BJ (cell line): ENCODE measurements at places on chromosomes 6 and 20.

DNA sequence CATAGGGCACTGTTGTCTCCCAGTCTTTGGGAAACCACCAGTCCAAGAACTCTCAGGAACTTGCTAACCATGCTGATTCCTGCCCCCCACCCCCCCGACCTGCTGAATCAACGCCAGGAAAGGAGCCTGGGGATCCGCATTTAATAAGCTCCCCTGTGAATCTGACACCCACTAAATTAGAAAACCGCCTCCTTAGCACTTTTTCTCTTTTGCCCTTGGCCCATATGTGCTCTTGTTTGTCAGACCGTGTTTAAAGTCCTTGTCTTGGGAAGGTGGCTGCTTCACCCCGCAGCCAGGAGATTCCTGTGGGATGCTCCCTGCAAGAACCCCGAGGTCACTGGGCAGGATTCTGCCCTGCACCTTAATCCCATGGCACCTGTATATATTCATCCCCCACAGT is 15.7 kb upstream of the FOXP4 start:
- no peak for DNase-seq

GRCh38 chr6:149864578-149865535 is 698 bp upstream of the LRP11 start:
- no peak for DNase-seq

DNA sequence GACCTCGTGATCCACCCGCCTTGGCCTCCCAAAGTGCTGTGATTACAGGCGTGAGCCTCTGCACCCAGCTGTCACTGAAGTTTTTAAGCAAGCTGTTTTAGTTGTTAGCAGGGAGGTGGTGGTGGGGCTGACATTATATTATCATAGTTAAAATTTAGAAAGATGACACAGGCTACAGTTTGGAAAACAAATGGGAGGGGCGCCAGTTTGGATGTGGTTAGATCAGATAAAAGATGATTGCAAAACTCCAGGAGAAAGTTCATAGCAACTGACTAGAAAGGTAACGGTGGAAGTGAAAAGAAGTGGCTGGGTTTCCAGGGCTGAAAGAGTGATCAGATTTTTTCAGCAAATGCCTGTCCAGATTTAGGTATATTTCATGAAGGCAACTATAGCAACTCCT is 311.9 kb upstream of the CITED2 start:
- DNase-seq: no peak

GRCh38 chr6:15763364-15763763 is 100.5 kb upstream of the DTNBP1 start:
- no peak for DNase-seq

DNA sequence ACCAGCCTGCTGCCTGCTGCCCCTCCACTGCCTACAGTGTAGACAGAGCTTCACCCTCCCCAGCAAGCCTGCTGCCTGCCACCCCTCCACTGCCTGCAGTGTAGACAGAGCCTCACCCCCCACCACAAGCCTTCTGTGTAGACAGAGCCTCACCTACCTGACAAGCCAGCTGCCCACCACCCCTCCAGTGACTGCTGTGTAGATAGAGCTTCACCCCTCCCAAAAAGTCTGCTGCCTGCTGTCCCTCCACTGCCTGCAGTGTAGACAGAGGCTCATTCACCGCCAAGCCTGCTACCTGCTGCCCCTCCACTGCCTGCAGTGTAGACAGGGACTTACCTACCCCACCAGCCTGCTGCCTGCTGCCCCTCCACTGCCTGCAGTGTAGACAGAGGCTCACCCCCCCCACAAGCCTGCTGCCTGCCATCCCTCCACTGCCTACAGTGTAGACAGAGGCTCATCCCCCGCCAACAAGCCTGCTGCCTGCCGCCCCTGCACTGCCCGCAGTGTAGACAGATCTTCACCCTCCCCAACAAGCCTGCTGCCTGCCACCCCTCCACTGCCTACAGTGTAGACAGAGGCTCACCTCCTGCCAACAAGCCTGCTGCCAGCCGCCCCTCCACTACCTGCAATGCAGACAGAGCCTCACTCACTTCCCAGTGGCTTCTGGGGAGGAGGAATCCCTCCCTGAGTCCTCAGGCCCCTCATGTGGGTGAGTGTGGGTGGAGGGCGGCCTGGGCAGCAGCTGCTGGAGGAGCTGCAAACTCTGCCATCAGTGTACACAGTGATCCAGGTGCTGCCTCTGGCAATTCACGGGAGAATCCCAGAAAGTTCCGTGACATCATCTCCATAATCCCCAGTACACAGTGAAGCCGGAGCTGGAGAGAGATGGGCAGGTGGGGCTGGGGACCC is 140.9 kb downstream of the DLL1 start:
- DNase-seq: no peak

GRCh38 chr6:15301179-15302006 is 55.5 kb downstream of the JARID2 start:
- no peak for DNase-seq

DNA sequence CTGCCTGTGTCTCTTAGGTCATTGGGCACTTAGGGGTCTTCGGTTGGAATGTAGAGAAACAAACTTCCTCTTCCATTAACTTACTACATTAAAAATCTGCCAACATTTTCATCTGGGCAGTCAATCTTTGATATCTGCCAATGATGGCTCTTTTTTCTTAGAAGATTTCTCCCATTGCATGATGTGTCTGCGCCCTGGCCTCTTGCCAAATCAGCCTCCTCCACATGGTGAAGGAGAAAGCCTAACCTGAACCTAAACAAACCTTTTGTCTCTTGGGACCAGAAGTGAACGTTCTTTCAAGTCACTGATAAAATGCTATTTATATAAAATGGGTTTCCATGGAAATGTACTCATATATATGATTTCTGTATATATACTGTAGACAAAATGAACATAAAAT is 998.9 kb upstream of the GJE1 start:
- DNase-seq: no peak

DNA sequence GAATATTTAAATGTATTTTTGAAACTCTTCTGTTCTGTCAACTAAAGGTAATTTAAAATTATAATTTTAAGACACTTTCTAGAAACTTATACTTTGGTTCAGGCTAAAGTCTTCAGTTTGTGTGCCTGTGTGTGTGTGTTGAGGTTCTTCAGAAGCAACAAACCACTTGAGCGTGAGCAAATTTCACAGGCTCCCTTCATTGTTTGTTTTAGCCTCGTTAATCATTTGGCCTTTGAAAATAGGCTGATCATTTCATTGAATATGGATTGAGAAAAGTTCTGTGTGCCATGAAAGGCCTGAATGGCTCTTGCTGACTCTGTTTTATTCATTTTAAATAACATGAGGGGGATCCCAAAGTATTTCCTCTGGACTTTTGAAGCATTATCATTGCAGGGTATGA is 420.1 kb downstream of the CDKAL1 start:
- no peak for DNase-seq

- DNase-seq: no peak
Measured at GRCh38 chr6:17472653-17473183, 79.3 kb downstream of the CAP2 start.

DNA sequence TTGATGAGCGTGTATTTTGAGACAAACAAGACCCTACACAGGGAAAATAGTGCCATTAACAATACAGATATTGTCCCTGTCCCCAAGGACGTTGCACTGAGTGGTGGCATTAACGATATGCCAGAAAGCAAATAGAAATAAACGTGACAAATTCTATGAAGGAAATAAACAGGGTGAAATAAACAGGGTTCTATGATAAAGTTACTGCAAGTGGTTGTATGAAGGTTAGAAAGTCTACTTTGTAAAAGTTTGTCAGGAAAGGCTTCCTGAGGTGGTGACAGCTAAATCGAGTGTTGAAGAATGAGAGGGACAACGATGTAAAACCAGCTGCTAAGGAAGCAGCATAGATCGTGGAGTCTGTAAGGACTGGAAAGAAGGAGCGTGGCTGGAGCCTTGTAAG is 380.2 kb downstream of the LAMA2 start:
- no peak for DNase-seq

DNA sequence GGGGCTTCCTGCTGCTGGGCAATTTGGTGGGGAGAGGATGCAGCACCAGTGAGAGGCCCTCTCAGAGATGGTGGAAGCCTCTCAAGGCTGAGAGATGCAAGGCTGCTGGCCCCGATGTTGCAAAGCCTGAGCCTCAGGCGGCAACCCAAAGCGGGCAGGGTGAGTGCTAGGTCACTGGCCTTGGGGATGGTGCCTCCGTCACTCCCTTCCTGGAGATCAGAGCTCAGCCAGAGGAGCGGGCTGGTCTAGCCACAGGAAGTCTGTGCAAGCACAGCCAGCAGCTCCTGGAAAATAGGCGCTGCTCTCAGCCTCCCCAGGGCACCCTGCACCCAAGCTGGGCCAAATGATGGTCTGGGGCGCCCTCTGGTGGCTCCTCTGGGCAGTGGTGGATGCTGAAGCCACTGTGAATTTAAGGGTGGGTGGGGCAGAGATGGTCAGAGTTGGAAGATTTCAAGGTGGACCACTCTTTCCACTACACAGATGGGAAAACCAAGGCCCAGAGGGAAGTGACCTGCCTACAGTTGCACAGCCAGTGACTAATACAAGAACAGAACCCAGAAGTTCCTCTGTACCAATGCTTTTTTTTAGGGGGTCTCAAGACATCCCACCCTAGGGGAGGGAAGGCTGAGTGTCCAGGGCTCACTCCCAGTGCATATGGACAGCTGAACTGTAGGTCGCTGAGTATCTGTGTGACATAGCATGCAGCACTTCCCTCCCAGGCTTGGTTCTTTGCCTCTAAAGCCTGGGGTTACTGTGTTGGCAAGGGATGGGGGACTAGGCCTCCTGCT is 20.8 kb downstream of the C20orf203 start:
- DNase-seq: peak; percentile 5

GRCh38 chr6:143536461-143536865 is 24.9 kb upstream of the FUCA2 start:
- DNase-seq: no peak

DNA sequence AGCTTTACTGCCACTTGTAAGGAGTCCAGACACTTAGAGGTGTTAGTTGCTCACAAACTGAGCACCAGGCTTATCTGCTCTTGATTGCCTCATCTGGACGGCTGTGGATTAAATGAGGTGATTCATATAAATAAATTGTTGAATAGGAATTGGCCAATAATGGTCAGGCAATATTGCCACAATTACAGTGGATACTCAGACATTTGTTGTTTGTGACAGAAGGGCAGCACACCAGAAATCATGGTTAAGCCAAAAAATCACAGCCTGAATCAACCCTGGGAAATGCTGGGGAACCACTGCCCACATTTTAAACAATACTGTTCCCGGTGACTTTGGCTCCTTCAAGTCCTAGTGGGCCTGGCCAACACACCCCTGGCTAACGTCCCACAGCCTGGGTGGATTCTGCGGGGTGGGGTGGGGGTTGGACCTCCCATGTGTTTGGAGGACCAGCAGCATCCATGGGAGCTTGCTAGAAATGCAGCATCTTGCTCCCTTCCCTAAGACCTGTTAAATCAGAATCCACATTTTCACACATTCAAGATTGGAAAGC is 29.5 kb upstream of the SPDEF start:
- DNase-seq: no peak

GRCh38 chr6:129621252-129621651 is 88.7 kb downstream of the ARHGAP18 start:
- DNase-seq: no peak

- DNase-seq: peak; percentile 97
Measured at GRCh38 chr6:52566853-52567279, 10.0 kb downstream of the TRAM2 start.

GRCh38 chr6:146040360-146040759 is 11.5 kb downstream of the GRM1 start:
- no peak for DNase-seq

DNA sequence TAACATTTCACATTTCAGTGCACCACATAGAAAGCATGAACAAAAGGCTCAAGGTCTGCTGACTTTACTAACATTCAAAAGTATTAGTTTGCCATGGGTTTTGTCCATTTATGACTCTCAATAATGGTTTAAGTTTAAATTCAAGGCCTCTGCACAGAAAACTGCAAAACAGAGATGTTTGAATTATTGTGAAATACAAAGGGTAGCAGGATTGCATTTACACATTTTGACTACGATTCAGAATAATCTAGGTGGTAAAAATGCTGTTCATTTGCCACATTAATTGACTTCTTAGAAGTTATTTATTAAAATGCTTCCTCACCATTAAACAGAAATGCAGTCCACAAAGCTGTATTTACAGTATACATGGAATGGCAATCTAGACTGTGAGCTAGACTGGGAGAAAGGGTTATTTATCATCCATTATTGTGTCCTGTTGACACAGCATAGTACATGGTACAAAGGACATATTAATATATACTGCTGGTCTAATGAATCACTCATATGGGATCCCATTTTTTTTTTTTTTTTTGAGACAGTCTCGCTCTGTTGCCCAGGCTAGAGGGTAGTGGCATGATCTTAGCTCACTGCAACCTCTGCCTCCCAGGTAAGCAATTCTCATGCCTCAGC is 18.0 kb downstream of the USP49 start:
- no peak for DNase-seq

DNA sequence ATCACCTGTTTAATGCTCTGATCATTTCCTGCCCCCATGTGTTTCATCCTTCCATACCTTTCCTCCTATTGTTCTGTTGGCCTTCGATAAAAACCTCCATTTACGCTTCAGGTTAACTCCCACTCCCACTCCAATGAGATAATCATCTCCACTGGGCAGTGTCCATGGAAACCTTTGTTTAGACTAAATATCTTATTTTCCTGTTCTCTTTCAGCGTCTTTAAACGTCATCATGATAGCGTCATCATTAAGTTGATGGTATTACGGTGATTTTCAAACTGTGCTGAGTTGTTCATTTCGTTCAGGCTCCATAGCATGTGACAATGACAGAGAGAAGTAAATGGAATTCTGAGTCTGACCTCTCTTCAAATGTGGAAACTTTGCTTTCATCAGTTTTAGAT is 970.5 kb upstream of the SLC35B3 start:
- DNase-seq: no peak

DNA sequence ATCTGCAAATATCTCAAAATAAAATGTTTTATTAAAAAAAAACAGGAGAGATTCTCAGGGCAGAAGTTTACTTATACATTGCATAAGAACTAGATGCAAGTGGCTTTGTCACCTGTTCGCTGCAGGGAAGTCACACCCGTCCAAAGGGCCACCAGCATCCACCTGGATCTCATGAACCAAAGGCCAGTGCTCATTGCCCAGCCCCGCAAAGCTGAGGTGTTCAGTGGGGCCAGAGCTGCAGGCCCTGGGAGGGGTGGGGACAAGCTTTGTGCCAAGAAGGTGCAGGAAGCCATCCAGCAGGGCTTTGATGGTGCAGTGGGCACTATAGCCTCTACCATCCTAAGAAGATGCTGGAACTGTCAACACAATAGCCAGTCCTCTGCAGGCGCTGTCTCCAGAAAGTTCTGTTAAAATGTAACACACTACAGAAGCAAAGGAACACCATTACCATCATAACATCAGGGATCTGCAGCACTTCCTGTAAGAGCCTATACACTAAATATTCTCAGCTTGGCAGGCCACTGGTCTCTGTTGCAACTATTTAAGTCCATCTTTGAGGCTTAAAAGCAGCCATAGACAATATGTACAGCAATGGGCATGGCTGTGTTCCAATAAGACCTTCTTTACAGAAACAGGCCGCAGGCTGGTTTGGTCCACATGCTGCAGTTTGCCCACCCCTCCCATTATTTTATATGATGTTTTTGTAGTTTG is 15.7 kb upstream of the CD93 start:
- no peak for DNase-seq

GRCh38 chr6:96923871-96924493 is 546 bp upstream of the KLHL32 start:
- DNase-seq: no peak

GRCh38 chr6:7644417-7644816 is 54.4 kb downstream of the SNRNP48 start:
- no peak for DNase-seq
